Endodermal cell (in vitro differentiated cells): ENCODE measurements at places on chromosomes 2 and 18.

DNA sequence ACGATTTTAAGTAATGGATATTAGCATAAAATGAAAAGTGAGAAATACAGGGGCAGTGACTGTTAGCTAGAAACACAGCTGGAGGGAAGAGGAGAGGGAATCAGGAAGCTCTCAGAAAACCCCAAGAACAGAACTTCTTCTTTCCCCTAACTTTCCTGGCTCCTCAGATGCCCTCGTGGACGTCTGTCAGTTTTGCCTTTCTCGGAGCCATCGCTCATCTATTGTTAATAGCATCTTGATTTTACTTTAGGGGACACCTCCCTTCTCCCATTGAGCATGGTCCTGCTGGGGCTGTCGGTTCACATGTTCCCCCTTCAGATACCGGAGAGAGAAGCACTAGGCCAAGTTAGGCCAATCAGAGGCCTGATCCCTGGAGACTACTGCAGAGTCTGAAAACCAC lies 2.3 kb upstream of the PLEK start:
- H3K27ac ChIP-seq: no peak overlapping the region
- no peak overlapping the region for H3K4me3 ChIP-seq
- no peaks in the 10 kb centered on the region for H3K27me3 ChIP-seq
- H3K36me3 ChIP-seq: no peaks in the 10 kb centered on the region
- DNase-seq: no peak

GRCh38 chr2:72204786-72205503 lies 57.3 kb upstream of the CYP26B1 start:
- no peak for DNase-seq
- no peak overlapping the region for H3K27ac ChIP-seq
- H3K36me3 ChIP-seq: no peaks in the 10 kb centered on the region

- H3K36me3 ChIP-seq: peaks cover 52% of the 10 kb centered on the region
- no peak overlapping the region for H3K27ac ChIP-seq
- H3K4me1 ChIP-seq: peaks cover under 1% of the 10 kb centered on the region
Observed at GRCh38 chr2:218277921-218278320, 7.6 kb downstream of the PNKD start.

GRCh38 chr2:150710916-150711315 lies 223.4 kb upstream of the RND3 start:
- no peak overlapping the region for H3K27ac ChIP-seq
- DNase-seq: no peak
- H3K4me1 ChIP-seq: no peaks in the 10 kb centered on the region
- H3K36me3 ChIP-seq: no peaks in the 10 kb centered on the region
- no peak overlapping the region for H3K4me3 ChIP-seq
- H3K27me3 ChIP-seq: no peaks in the 10 kb centered on the region

GRCh38 chr18:54125429-54125828 lies 99.0 kb downstream of the MBD2 start:
- no peak overlapping the region for H3K27ac ChIP-seq
- H3K36me3 ChIP-seq: no peaks in the 10 kb centered on the region
- no peak overlapping the region for H3K4me3 ChIP-seq
- H3K27me3 ChIP-seq: no peaks in the 10 kb centered on the region

DNA sequence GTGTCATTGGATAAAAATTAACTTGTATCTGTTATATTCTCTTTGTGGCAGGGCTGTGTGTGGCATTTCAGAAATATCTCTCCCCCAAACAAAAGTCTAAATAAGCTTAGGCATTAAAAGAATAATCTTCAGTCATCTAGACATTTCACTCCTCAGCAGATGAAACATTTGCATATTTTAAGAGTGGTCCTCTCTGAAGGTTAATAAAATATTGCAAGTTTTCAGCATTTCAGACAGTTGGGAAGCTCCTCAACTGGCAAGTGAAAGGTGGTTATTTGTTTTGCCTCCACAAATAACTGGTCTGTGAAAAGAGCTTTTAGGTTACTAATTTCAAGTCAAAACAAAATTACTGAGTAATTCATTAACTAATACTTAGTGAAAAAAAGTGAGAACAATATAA lies 462.6 kb downstream of the EPHA4 start:
- H3K4me1 ChIP-seq: no peaks in the 10 kb centered on the region
- no peak overlapping the region for H3K27ac ChIP-seq
- no peak overlapping the region for H3K4me3 ChIP-seq
- DNase-seq: no peak

GRCh38 chr2:169275696-169276444 lies 86.5 kb downstream of the LRP2 start:
- H3K4me1 ChIP-seq: no peaks in the 10 kb centered on the region
- no peak overlapping the region for H3K4me3 ChIP-seq
- DNase-seq: no peak
- no peak overlapping the region for H3K27ac ChIP-seq
- H3K27me3 ChIP-seq: no peaks in the 10 kb centered on the region
- no peaks in the 10 kb centered on the region for H3K36me3 ChIP-seq

- H3K4me3 ChIP-seq: no peak overlapping the region
- no peaks in the 10 kb centered on the region for H3K36me3 ChIP-seq
- H3K27me3 ChIP-seq: peaks cover 22% of the 10 kb centered on the region
Observed at GRCh38 chr2:88671786-88672427, 19.6 kb upstream of the RPIA start.

DNA sequence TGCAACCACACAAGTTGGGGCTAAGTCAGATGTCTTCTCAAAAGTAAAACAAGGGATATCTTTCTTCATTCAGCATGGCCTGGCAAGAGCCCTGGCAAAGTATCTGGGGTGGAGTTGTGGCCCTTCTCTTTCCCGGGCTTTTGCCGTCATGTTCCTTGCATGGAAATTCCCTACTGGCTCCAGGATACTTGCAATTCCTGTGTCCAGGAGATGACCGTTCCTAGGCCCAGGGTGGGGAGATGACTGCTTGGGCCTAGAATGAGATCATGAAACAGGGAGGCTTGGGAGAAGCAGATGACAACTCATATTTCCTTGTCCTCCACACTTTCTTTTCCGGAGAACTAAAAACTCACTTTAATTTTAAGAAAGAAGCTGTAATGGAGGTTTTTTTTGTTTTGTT lies 60.9 kb downstream of the TGIF1 start:
- H3K4me1 ChIP-seq: no peaks in the 10 kb centered on the region
- DNase-seq: no peak
- H3K4me3 ChIP-seq: no peak overlapping the region
- H3K27ac ChIP-seq: no peak overlapping the region
- no peaks in the 10 kb centered on the region for H3K36me3 ChIP-seq
- H3K27me3 ChIP-seq: no peaks in the 10 kb centered on the region
